Stimulated activated CD4-positive, alpha-beta T cell treated with anti-CD3 and anti-CD28 coated beads, Interleukin-1b, Interleukin-23, amount 100 ng/mL, for 1 hour (primary cell): ENCODE measurements at places on chromosomes 4 and X.

DNA sequence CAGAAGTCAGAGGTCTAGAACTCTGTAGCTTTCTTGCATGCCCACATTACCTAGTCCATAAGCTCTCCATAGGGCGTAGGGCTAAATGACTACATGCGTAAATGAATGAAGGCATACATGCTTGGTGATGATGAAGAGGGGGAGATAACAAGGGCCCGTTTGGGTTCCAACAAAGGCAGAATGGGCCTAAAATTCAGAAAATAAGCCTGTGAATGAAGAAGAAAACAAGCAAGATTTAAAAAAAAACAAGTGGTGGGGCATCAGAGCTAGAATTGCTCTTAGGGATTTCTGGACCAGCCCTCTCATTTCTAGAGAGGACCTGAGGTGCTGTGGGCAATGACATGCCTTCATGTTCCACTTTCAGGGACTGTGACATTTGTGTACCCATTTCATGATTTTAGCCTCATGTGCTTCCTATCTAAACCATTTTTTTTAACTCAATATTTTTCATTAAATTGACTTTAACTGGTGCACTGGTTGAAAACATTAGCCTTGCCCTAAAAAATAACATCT is 12.1 kb downstream of the GPRIN3 start:
- no peak for DNase-seq

DNA sequence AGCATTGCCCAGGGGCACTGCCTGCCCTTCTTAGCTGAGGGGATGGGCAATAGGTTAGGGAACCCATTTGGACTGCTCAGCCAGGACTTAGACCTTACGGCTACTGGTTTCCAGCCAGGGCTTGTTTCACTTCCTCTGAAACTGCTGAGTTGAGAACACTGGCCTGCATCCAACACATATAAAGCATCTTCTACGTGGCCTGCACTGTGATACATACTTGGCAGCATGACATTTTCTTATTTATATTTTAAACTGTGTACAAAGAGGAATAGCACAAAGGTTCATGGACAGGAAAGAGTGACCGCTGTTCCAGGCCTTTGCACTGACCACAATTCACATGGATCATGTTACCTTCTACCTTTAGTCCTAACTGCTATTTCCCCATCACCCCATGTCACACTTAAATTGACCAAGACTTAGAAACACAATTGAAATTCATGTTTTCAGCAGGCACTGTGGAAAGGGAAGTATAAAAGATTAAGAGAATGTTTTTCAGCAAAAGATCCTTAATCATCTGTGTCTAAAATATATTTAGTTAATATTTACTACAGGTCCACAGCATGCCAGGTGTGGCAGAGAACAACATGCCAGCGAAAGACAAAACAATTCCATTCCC is 43.7 kb downstream of the NLGN4X start:
- no peak for DNase-seq

DNA sequence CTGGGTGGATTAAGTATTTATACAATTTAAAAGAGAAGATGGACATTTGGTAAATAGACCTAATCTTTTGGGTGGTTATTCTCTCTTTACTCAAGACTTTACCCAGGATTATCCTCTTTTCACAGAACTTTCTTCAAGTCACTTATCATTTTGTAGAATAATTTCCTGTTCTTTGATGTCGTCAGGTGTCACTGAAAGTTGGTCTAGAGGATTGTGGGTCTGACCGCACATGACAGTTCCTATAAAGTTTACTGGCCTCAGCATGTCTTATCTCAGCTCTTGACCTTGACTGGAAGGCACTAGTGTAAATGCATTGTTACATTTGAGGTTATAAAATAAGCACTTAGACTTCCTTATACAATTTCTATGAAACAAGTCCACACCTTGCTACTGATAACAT is 139.9 kb upstream of the SLC4A4 start:
- no peak for DNase-seq

- DNase-seq: no peak
Observed at GRCh38 chr4:157050561-157050960, 25.4 kb upstream of the GLRB start.

- DNase-seq: no peak
Observed at GRCh38 chr4:25001509-25001908, 29.2 kb downstream of the LGI2 start.

GRCh38 chr4:3217266-3217665 is 31.7 kb upstream of the MSANTD1 start:
- no peak for DNase-seq

DNA sequence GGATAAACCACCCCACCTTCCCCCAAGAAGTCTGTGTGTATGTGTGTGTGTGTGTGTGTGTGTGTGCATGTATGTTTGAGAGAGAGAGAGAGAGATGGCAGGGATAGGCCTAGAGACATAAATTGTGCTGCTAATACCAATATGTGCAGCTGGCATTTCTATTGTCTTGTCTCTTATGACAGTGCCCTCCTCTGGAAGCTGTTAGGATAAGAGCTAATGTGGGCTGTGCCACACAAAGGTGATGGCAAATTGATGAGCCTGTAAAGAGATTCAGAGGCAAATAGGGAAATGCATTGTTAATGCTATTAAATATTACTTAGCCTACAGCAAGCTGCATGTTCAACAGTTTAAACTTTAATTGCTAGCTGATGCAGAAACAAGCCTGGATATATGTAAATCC is 332.0 kb downstream of the NKX6-1 start:
- DNase-seq: no peak

DNA sequence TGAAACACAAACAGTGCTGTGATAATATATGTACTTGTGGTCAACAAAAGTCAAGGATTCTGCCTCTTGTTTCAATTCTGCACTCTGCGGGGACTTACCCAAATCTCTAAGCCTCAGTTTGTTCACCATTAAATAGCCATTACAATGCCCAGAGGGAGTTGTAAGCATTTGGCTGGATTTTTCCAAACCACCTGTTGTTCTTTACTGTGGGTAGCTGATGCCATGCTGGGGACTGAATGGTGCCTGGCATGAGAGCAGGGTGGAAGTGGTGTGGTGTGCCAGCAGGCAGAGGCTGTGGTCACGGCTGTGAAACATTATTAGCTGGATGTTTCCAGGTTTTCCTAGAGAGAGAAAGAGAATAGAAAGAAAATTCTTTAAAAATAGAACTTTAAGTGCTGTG is 60.7 kb upstream of the PAK3 start:
- DNase-seq: no peak

- no peak for DNase-seq
Observed at GRCh38 chr4:4333265-4333706, 43.2 kb downstream of the ZBTB49 start.

GRCh38 chrX:109475174-109475891 is 6.6 kb downstream of the GUCY2F start:
- no peak for DNase-seq

DNA sequence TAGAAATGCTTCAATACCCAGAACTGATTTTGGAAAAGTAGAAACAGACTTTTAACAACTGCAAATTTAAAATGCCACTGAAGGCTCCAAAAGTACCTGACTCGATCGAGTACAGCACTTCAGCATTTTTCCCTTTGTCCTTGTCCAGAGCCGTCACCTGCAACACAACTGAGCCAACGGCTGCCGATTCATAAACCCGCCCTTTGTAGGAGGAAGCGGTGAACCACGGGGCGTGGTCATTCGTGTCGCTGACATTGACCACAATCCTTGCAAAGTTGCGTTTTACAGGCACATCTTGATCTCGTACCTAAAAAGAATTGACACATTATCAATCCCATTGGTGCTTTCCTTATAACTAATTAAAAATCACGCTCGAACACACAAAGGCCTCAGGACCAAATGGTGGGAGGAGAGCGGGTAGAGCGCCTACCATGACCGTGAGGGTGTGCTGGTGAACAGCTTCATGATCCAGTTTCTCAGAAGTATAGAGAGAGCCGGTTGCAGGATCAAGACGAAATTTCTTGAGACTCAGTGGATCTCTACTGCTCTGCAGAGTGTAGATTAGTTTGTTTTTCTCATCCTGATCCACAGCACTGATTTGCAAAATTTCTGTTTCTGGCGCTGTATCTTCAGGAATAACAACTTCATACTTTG is 72.8 kb upstream of the MTNR1A start:
- no peak for DNase-seq

DNA sequence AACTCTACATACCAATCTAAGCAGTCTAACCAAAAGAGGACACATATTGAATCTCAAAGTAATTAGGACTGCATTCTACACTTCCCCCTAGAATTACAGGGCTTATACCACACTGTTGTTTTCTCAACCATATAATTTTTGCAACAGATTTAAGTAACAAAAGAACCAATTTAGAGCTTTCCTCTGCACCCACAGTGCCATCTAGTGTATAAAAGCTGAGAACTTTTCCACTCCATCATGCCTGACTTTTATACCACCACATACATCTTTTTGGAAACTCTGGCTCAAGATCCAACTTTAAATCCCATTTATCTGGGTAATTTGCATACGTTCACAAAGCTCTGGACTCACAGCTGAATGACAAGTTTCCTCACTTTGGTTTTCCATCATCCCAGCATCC is 99.5 kb downstream of the EFHC2 start:
- no peak for DNase-seq

GRCh38 chr4:6824772-6825402 is 42.4 kb downstream of the KIAA0232 start:
- DNase-seq: no peak

- DNase-seq: no peak
Observed at GRCh38 chr4:19119904-19120560, 1098.5 kb upstream of the LCORL start.

DNA sequence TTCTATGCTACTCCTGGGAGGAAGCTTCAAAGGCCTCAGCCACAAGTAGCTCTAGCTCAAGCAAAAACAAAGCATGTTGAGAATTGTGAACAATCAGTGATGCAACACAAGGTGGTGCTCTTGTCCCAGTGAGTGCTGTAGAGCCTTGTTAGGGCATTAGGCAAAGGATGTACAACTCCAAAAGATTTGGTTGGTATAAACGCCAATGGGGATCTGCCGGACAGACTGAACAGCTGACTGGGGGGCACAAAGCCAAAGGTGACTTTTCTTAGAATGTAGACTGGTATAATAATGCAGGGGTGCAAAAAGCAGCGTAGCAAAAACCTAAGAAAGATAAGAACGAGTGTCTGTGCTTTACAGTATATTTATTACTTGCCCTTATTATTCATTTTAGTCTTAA is 62.6 kb upstream of the ALB start:
- DNase-seq: no peak

- DNase-seq: no peak
Observed at GRCh38 chrX:105781804-105782203, 40.5 kb upstream of the NRK start.

DNA sequence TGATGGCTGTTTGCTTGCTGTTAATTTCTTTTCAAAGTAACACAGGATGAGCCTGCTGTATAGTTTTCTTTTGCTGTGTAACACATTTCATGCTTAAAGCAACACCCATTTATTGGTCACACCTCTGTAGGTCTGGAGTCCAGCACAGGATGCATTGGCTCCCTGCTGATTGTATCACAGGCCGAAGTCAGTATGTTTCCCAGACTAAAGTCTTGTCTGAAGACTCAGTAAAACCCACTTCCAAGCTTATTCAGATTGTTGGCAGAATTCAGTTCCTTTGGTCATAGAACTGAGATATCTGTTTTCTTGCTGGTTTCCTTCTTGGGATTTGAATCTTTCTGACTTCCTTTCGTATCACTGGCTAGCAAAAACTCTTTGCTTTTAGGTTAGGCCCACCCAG is 54.3 kb downstream of the LRP2BP start:
- DNase-seq: no peak

DNA sequence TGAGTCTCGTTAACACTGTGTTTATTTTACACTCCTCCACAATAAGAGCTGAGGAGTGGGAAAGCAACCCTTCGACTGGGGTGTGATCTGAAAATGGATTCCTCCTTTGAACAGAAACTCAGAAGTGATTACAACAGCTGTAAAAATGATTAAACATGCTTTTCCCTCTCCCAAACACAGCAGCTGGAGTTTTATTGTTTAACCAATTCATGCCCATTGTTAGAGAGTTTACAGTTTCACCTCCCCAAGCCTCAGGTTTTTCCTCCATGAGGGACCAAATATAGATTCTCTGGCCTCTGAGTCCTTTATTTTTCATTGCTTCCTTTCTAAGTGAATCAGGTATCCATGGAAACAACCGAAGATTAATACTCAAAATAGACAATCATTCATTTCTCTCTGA is 263.0 kb upstream of the TAPT1 start:
- no peak for DNase-seq

GRCh38 chrX:13190051-13190450 is 129.8 kb downstream of the ATXN3L start:
- DNase-seq: no peak

DNA sequence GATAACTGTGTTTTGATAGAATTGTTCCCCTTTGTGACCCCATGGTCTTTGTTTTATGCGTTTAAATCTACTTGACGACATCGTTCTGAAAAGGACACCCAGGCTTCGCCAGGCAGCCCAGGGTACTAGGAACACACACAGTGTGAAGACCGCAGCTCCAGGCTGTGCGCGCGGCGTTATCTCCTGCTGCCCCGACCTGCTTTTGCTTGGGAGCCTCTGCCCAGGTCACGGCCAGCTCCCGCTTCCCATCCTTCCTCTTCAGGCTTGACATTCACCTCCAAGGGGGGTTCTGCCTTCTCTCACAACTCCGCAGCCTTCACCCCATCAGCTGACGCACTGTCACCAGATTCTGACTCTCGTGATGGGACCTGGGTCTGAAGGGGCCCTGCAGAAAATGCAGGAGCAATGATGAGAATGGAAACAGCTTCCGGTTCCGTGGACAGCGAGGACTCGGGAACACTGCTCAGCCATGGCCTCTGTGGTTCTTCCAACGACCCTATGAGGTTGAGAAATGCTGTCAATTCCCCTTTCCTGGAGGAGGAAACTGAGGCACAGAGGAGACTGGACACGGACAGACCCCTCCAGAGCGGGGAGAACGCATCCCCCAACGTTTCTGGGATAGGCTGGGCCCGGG is 536 bp upstream of the HTRA3 start:
- DNase-seq: no peak

DNA sequence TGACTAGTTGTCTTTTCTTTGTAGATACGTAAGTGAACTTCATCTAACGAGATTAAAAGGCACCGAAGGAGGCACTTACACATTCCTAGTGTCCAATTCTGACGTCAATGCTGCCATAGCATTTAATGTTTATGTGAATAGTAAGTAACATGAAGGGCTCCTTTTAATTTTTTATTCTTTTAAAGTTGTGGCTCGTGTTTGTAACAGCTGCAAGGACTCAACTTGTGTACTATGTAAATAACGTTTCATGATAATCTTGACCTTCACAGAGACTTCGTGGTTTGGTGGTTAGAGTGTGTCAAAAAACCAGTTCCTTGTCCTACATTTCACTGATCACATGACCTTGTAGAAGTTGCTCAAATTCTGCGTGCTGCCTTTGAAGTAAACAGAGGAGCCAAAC is 51.6 kb downstream of the KIT start:
- no peak for DNase-seq

DNA sequence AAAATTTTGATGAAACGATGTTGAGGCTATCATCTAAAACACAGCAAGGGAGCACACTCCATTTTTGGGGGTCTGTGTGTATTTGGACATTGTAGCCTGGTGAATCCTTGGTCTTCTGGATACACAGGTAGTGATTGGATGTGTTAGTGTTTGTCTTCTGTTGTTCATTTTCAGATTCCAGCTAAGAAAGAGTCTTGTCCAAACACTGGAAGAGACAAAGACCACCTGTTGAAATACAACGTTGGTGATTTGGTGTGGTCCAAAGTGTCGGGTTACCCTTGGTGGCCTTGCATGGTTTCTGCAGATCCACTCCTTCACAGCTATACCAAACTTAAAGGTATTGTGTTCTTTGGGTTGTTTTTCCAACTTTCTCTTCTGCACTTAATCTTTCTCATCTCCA is 32.8 kb downstream of the NSD2 start:
- DNase-seq: no peak
